ENCODE measurements at places on chromosomes 13 and 19.
A peak's percentile ranks its signal among the peaks of the same experiment; 100 is the strongest.

DNA sequence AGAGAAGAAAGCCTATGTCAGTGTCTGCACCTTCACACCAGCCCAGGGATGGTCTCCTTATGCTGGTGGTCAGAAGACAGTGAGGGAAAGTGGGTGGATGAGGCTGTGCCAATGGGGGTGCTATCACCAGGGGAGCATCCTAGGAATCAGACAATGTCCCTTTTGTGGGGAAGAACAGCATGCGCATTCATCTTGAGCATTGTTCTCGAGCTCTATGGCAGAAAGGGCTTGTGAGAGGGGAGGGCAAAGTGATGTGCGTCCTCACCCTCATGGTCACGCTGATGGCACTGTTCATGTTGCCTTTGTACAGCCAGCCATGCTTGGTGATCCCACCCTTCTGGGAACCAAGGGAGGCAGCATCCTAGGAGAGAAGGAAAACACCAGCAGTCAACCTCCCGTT is 56.1 kb downstream of the DOCK9 start:
- no peak for DNase-seq

DNA sequence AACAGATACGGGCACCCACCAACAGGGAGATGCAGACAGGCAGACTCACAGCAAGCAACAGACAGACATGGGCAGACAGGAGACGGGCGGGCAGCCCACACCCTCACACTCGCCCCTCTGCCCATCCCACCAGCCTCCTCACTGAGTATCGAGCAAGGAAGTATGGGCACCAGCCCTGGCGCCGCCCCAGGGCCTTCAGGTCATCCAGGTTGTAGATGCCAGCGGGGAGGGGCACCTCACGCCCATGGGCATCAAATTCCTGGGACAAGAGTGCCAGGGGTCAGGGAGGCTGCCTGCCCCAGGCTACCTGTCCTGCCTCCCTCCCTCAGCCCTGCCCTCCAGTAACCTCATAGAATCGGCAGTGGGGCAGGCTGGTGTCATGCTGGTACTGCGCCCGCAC is 5.7 kb downstream of the ERCC2 start:
- no peak for DNase-seq

GRCh38 chr19:54526972-54527371 is 24.3 kb downstream of the LAIR2 start:
- no peak for DNase-seq

- no peak for DNase-seq
Measured at GRCh38 chr19:34573226-34573864, 91.8 kb downstream of the WTIP start.

DNA sequence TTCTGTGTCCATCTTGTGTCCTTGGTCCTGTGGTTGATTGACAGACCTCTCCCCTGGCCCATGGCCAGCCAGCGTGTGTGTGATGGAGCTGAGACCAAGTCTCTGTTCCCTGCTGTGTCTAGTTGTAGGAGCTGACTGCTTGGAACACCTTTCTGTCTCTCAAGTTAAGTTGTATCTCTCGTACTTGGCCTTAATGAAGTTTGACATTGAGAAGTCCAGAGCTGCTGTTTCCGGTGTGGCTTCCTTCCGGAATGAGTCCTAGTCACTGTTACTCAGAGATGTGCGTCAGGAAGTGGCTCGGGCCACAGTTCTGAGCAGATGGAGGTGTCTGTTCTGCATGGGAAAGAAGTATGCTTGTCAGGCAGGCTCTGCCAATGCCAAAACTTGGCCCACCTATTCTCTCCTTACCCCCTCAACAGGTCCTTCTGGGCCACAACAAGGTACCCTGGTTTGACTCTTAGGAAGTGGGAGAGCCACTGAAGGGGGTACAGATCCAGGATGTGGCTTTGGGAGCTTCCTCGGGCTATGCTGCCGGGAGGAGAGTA is 54.3 kb downstream of the GATAD2A start:
- peak; percentile 73 for DNase-seq
